Effector CD4-positive, alpha-beta T cell (primary cell): ENCODE measurements at places on chromosomes 4 and X.

GRCh38 chrX:56397636-56398035 is 165.5 kb downstream of the KLF8 start:
- DNase-seq = no peak

DNA sequence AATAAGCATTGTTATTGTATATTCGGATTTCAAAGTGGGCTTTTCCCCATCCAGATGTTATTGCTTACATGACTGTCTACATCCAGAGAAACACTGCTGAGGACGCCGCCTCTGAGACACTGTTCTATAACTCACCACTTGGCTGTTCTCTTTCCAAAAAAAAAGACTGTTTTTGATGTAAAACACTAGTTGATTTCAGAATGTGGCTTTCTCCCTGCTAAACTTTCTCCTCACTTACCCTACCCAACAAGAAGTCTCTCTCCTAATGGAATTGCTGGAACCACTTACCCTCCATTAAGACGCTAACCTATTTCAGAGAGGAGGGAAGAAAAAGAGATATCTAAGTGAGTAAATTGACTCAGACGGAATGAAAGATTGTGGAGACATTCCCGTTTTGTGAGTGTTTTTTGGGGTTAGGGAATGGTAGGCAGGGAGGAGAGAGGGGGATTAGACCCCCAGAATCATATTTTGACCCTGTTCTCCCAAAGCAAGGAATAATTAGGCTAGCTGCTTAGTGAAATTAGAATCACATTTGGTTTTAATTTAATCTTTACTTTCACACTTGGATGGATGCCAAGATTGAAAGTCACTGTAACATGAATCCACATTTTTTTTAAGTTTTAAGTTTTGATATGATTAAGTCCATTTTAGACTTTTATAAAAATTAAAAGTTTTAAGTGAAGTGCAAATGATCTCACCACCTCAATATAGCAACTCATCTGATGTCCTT is 174.9 kb downstream of the CHIC2 start:
- DNase-seq = no peak

DNA sequence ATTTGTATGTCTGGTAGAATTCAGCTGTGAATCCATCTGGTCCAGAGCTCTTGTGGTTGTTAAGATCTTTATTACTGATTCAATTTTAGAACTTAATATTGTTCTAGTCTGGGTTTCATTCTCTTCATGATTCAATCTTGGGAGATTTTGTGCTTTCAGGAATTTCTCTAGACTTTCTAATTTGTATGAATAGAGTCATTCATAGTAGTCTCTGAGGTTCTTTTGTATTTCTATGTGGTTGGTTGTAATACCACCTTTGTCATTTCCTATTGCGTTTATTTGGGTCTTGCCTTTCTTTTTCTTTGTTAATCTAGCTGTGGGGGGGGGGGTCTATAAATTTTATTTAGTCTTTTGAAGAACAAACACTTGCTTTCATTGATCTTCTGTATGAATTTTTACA is 824.8 kb upstream of the GALNTL6 start:
- DNase-seq = no peak

DNA sequence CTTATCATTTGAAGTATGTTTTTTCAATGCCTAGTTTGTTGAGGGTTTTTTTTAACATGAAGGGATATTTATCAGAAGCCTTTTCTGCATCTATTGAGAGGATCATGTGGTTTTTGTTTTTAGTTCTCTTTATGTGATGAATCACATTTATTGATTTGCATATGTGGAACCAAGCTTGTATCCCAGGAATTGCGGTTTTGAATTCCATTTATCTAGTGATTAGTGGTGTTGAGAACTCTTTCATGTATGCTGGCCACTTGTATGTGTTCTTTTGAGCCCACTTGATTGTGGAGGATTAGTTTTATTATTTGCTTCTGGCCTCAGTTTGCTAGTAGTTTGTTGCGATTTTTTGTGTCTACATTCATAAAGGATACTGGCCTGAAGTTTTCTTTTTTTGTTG is 85.0 kb upstream of the CNKSR2 start:
- DNase-seq = no peak

- no peak for DNase-seq
These were observed 278.7 kb downstream of the RCHY1 start for GRCh38 chr4:75235359-75235951.

- no peak for DNase-seq
These were observed 124.3 kb upstream of the MAMLD1 start for GRCh38 chrX:150238632-150239382.
